ENCODE measurements at places on chromosomes 6 and 20. TPM values are rescaled to one million over a fixed set of nuclear protein-coding genes. Genes with fewer than 3 reads are reported as not detected.
A peak's percentile ranks its signal among the peaks of the same experiment; 100 is the strongest.

- peaks cover 22% of the 10 kb centered on the region for H3K4me1 ChIP-seq
- no peak overlapping the region for H3K27ac ChIP-seq
- H3K36me3 ChIP-seq = no peaks in the 10 kb centered on the region
- no peak overlapping the region for H3K4me3 ChIP-seq
- no peaks in the 10 kb centered on the region for H3K27me3 ChIP-seq
Observed at GRCh38 chr6:113120582-113121285, 736.4 kb upstream of the MARCKS start.

GRCh38 chr6:13289789-13290318 is 38.5 kb downstream of the TBC1D7 start:
- H3K27me3 ChIP-seq = no peaks in the 10 kb centered on the region
- peak overlapping the region; percentile 80 for H3K27ac ChIP-seq
- peaks cover 11% of the 10 kb centered on the region for H3K4me1 ChIP-seq
- DNase-seq = no peak

DNA sequence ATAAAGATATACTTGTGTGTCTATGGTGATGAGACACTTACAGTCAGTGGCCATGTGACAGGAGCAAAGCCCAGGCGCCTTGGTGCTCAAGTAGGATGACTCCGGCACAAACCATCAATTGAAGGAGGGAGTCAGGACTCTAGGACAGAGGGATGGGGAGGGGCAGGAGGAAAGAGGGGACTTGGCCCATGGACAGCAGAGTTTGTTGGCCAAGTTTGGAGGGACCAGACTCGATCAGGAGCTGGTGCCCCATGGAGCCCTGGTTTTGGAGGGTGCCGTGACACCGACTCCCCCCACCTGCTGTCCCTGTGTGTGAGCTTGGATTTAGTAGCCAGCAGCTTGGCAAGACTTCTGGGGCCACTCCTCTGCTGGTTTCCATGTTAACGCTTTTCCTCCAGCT is 66.1 kb downstream of the ADNP start:
- no peak overlapping the region for H3K4me3 ChIP-seq
- H3K4me1 ChIP-seq = peaks cover 7% of the 10 kb centered on the region
- H3K27me3 ChIP-seq = no peaks in the 10 kb centered on the region
- H3K36me3 ChIP-seq = no peaks in the 10 kb centered on the region

DNA sequence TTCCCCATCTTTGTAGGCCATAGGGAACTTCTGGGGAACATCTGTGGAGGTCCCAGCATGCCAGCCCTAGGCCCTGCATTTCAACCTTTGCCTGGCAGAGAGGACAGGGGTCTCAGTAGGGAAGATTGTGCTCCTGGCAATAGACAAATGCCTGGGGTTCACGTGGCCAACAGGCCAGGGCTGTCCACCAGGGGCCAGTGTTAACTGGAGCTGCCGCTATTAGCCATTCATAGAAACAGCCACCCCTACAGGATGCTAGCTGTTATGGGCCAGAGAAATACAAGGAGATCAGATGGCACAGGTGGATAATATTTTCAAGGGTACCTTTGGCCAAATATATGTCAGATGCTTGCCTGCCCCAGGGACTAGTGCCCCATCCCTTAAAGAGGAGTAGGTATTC is 932.9 kb downstream of the QKI start:
- H3K4me1 ChIP-seq = no peaks in the 10 kb centered on the region
- H3K27me3 ChIP-seq = peaks cover 6% of the 10 kb centered on the region
- H3K36me3 ChIP-seq = no peaks in the 10 kb centered on the region
- no peak overlapping the region for H3K27ac ChIP-seq
- H3K4me3 ChIP-seq = no peak overlapping the region

GRCh38 chr6:159948199-159948598 is 20.7 kb upstream of the IGF2R start:
- H3K36me3 ChIP-seq = no peaks in the 10 kb centered on the region
- H3K27ac ChIP-seq = no peak overlapping the region
- no peak overlapping the region for H3K4me3 ChIP-seq
- peaks cover 14% of the 10 kb centered on the region for H3K4me1 ChIP-seq

- no peak overlapping the region for H3K27ac ChIP-seq
- H3K4me3 ChIP-seq = no peak overlapping the region
- H3K36me3 ChIP-seq = peaks cover 3% of the 10 kb centered on the region
- no peak for DNase-seq
- H3K4me1 ChIP-seq = peaks cover 8% of the 10 kb centered on the region
Observed at GRCh38 chr20:20096421-20096820, 44.1 kb downstream of the CFAP61 start.

GRCh38 chr20:9474835-9475415 is 39.5 kb upstream of the LAMP5 start:
- no peak overlapping the region for H3K27ac ChIP-seq
- H3K27me3 ChIP-seq = no peaks in the 10 kb centered on the region
- H3K4me1 ChIP-seq = no peaks in the 10 kb centered on the region
- no peak for DNase-seq
- no peaks in the 10 kb centered on the region for H3K36me3 ChIP-seq
- no peak overlapping the region for H3K4me3 ChIP-seq

DNA sequence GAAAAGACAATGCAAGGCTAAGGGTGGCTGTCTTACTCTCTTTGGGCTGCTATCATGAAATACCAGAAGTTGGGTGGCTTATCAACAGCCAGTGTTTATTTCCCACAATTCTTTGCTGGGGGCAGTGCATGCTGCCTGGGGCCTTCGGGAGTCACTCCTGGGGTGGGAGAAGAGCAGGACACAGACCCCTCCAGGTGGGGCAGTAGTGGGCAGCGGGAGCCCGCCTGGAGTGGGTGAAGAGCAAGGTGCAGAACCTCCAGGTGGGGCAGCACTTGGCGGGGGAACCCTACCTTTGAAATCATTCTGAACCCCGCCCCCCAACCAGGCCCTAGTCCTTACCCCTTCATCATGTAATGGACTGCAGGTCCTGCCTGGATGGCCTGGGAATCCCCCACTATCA is 69.6 kb upstream of the THBS2 start:
- H3K27me3 ChIP-seq = no peaks in the 10 kb centered on the region
- DNase-seq = no peak
- no peaks in the 10 kb centered on the region for H3K4me1 ChIP-seq
- H3K36me3 ChIP-seq = no peaks in the 10 kb centered on the region

- DNase-seq = no peak
- no peak overlapping the region for H3K4me3 ChIP-seq
- no peaks in the 10 kb centered on the region for H3K4me1 ChIP-seq
- H3K36me3 ChIP-seq = no peaks in the 10 kb centered on the region
Observed at GRCh38 chr6:131736003-131736596, 25.3 kb upstream of the CTAGE9 start.

DNA sequence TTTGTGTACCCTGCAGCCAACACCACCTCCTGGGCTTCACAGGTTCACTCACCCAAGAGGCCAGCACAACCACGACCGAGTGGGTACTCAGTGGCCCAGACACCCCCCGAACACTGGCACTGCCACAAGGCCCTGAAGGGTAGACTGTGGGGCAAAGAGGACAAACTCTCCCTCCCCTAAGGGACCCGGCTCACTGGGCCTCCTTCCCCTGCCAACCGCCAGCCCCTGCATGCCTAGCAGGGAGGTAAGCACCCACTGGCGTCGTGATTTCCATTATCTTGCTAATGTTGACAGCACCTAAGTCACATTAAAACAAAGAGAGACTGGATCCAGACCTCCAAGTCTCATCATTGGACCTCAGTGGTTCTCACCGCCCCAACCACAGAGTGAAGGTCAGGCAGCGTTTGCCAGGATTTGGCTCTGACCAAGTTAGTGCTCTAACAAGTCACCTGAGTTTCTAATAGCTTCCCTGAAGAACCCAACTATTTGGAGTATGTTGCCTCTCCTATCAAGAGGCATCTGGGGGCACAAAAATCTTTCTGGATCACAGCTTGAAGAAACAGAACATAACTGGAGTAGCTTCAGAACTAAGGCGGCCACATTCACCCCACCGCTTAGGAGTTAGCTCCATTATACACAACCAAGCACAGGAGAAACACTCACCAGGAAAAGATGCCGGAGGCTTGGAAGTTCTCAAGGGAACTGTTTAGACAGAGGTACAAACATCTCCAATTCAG is 14.0 kb upstream of the APMAP start:
- no peaks in the 10 kb centered on the region for H3K4me1 ChIP-seq
- no peak overlapping the region for H3K27ac ChIP-seq
- H3K27me3 ChIP-seq = no peaks in the 10 kb centered on the region
- peaks cover 12% of the 10 kb centered on the region for H3K36me3 ChIP-seq
- peak; percentile 55 for DNase-seq

DNA sequence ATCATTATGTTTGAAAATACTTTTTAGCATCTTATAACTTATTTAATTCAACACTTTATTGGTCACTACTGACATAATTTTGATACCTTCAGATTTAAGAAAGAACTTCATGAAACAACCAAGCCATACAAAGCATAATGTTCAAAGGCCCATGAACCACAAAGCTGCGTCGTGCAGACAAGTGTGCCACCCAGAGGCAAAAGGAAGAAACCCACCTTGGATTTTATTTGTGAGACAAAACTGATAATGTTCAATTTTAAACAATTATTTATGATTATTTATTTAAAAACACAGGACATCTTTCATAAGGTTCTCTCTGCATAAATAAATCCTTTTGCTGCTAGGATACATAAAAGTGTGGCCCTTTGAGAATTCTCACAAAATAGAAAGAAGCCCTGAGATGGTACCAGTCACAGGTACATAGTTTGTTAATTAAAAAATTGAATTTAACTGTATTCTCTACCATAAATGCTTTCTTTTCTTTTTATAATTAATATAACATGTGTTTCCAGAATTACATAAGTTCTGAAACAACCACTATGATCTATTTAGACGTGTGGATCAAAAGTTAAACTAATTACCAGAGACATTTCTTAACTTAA is 143.7 kb downstream of the RALGAPA2 start:
- H3K4me1 ChIP-seq = no peaks in the 10 kb centered on the region
- H3K4me3 ChIP-seq = no peak overlapping the region
- H3K27ac ChIP-seq = no peak overlapping the region
- H3K36me3 ChIP-seq = peaks cover 4% of the 10 kb centered on the region

DNA sequence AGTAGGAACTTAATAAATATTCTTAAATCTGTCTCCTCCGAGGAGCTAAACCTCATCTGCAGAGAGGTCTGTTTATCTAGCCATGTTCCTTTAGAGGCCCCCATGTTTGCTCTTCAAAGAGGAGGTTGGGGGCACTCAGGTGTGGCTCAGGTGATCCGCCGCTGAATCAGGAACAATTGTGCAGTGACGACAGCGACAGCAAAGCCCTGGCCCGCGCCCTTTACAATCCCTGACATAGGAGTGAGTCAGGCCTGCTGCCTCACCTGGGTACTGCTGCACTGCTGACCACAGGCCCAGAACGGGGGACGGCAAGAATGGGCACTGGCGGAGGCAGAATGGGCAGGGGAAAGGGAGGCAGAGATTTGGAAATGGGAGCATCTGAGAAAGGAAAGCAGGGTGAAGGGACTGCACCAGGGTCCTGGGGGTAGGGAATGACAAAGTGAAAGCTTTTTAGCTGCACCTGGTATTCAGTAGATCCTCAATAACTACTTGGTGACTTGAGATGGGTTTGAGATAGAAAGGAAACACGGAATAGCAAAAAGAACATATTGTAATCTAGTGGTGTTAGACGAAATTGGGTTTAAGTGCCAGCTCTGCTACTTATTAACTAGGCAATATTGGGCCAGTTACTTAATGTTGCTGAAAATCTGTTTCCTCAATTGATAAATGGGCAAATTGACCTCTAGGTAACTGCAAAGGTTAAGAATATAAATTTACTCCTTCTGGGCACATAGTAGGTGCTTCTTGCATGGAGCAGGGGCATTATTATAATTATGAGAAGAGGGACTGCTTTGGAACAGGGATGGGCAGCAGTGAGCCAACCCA is 5.4 kb upstream of the IER3 start:
- H3K4me3 ChIP-seq = peak overlapping the region; percentile 41
- peaks cover 46% of the 10 kb centered on the region for H3K4me1 ChIP-seq
- H3K27ac ChIP-seq = peak overlapping the region; percentile 91
- no peaks in the 10 kb centered on the region for H3K27me3 ChIP-seq
- no peak for DNase-seq
- no peaks in the 10 kb centered on the region for H3K36me3 ChIP-seq

DNA sequence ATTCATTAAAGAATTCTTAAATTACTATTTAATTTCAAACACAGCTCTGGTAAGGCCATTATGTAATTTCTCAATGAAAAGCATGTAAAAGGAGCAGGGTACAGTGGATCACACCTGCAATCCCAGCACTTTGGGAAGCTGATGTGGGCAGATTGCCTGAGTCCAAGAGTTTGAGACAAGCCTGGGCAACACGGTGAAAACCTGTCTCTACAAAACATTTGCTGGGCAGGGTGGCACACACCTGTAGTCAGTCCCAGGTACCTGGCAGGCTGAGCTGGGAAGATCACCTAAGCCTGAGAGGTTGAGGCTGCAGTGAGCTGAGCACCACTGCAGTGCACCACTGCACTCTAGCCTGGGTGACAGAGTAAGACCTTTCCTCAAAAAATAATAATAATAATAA is 37.4 kb downstream of the MDN1 start:
- peaks cover 53% of the 10 kb centered on the region for H3K36me3 ChIP-seq
- no peak overlapping the region for H3K4me3 ChIP-seq
- H3K27me3 ChIP-seq = no peaks in the 10 kb centered on the region
- no peaks in the 10 kb centered on the region for H3K4me1 ChIP-seq
- no peak for DNase-seq
- no peak overlapping the region for H3K27ac ChIP-seq

DNA sequence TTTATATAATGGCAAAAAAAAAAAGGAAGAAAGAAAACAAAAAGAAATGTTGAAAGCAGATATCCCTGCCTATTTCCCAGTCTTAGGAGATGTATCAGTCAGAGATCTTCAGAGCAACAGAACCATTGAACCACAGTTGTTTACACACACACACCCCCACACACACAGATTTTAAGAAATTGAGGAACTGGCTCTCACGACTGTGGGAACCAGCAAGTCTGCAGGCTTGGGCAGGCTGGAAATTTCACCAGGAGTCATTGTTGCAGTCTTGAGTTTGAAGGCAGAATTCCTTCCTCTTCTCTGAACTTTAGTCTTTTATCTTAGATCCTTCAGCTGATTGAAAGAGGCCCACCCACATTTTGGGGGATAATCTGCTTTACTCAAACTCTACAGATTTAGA is 380.9 kb downstream of the CDKAL1 start:
- H3K27ac ChIP-seq = no peak overlapping the region
- no peak for DNase-seq
- H3K27me3 ChIP-seq = no peaks in the 10 kb centered on the region
- peaks cover 5% of the 10 kb centered on the region for H3K4me1 ChIP-seq
- H3K4me3 ChIP-seq = no peak overlapping the region
- peaks cover 14% of the 10 kb centered on the region for H3K36me3 ChIP-seq

- no peaks in the 10 kb centered on the region for H3K36me3 ChIP-seq
- no peak overlapping the region for H3K4me3 ChIP-seq
- peaks cover 17% of the 10 kb centered on the region for H3K4me1 ChIP-seq
- no peak overlapping the region for H3K27ac ChIP-seq
Observed at GRCh38 chr6:105507811-105508210, 104.9 kb upstream of the PREP start.

GRCh38 chr20:23245553-23246181 is 104.9 kb upstream of the NXT1 start:
- DNase-seq = no peak
- no peak overlapping the region for H3K27ac ChIP-seq
- H3K27me3 ChIP-seq = peaks cover 21% of the 10 kb centered on the region
- peaks cover 5% of the 10 kb centered on the region for H3K4me1 ChIP-seq

Gene TBCC
- total RNA-seq = 29.3 TPM

Gene CRNKL1
- total RNA-seq = 23.6 TPM

Gene GNAS-AS1
- total RNA-seq = 6.1 TPM

Gene FOXC1
- 20.8 TPM for total RNA-seq

Gene MPIG6B
- 0.41 TPM for total RNA-seq

Gene DDO
- total RNA-seq = not detected

Gene HAO1
- total RNA-seq = not detected

Gene SLC22A7
- 0.12 TPM for total RNA-seq

Gene L3MBTL1
- 23.1 TPM for total RNA-seq
